ENCODE measurements at places on chromosomes 13 and 19.

DNA sequence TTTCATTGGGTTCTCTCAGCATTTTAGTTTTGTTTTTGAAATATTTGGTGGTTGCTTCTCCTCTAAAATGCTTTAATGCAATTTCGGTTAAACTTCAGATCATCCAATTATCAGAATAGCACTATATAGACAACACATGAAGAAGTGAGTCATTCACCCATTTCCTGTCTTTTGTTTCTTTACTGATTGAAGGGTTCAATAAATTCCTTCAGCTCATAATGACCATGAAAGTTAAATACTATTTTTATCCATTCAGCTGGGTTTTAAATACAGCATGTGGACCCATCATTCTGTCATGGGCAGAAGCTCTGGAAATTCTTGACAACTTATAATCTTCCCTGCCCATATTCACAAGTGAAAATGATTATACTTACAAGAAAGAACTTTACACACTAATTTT, 187.2 kb downstream of the ITGBL1 start:
- no peak for DNase-seq

DNA sequence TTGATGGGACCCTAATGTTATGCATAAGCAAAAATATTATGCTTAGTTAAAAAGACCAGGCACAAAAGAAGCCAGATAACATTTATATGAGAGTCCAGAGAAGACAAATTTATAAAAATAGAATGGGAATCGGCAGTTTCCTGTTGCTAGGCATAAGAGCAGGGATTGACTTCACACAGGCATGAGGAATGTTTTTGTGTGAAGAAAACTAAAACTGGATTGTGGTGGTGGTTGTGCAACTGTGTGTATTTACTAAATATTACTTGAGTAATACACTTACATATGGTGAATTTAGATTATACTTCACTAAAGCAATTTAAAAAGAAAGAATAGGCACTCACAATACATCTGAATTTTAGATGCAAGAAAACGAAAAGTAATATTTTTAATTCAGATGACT, 108.3 kb downstream of the SLITRK1 start:
- DNase-seq, result no peak

- DNase-seq, result no peak
These were observed 55.8 kb upstream of the KLF2 start for GRCh38 chr19:16268676-16269319.

- no peak for DNase-seq
These were observed 2.2 kb downstream of the KCNC3 start for GRCh38 chr19:50327013-50327412.

- peak; percentile 74 for DNase-seq
These were observed 46.7 kb downstream of the NOTCH3 start for GRCh38 chr19:15154002-15154612.

GRCh38 chr19:55373993-55374757, 2.5 kb upstream of the TMEM190 start:
- no peak for DNase-seq

- DNase-seq, result no peak
These were observed 36.9 kb downstream of the NAXD start for GRCh38 chr13:110652231-110652730.

DNA sequence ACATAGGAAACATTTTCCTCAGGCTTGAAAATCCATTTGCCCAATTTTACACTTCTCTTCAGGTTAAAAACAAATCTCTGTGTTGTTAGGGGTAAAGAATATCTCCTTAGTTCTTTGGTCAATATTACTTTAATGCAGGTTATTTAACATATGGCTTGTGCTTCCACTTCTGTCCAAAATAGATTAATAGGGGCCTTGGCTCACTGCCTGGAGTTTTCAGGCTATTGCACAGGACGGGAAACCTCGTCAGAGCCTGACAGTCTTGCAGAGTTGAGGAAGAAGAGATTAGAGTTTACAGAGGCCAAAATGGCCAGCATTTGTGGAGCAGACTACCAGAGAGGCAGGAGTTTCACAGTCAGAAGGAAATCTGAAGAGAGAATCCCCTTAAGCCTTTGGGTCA, 863.9 kb upstream of the GPC6 start:
- DNase-seq, result no peak

DNA sequence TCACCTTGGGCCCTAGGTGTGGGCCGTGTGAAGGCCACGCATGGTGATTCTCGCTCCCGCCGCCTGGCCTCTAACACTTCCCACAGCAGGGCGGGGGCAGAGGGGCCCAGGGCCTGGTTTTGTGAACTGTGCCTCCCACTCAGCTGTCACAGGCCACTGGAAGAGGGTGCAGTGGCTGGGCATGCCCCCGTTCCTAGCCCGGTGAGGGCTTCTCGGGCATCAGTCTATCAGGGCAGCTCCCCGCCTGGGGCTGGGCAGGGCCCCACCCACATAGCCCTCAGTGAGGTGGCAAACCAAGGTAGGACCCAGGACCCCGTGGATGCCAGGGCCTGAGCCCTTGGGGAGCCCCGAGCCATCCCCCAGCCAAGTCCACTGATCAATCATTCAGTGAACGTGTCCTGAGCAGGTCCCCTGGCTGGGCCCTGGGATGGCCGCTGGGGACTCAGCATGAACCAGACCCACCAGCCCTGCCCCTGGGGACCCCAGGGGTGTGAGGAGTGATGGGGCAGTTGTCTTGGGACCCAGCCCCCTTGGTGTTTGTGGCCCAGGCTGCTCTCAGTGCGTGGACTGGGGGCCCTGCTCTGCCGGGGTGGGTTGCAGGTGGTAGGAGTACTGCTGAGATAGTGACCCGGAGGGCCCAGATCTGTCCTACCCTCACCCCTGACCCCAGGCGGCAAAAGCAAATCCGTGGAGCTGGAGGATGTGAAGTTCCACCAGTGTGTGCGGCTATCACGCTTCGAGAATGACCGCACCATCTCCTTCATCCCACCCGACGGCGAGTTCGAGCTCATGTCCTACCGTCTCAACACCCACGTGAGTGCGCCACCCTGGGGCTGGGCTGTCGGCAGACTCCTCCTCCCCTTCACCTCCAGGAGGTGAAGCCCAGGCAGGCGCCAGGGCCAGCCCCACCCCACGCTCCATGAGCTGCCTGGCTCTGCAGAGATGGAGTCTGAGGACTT, 29.4 kb downstream of the AP1M1 start:
- DNase-seq, result no peak

GRCh38 chr13:82717249-82717648, 1165.0 kb downstream of the SLITRK1 start:
- DNase-seq, result no peak

DNA sequence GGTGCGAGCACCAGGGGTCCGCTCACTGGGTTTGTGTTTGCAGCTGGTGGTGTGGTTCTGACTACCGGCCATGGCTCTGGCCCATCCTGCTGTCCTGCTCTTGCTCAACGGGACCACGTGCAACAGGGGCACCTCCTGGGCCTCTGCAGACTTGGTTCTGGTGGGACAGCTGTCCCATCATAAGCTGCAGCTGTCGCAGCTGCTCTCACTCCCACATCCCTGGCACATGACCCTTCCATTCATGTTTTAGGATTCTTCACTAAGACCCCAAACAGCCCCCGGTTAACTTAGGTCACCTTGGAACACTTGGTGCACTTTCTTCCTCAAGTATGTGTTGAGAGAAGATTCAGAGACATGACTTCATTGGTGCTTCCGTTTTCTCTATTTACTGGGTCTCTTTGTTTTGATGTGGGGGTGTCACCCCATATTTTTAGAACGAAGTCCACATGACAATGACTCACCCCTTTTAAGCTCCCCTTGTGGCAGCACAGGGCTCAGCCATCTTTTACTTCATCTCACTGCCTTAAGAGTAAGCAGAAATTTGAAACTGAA, 68.4 kb upstream of the ARHGEF7 start:
- DNase-seq, result no peak

- DNase-seq, result peak; percentile 34
These were observed 2.7 kb upstream of the ZIC2 start for GRCh38 chr13:99978799-99979452.

DNA sequence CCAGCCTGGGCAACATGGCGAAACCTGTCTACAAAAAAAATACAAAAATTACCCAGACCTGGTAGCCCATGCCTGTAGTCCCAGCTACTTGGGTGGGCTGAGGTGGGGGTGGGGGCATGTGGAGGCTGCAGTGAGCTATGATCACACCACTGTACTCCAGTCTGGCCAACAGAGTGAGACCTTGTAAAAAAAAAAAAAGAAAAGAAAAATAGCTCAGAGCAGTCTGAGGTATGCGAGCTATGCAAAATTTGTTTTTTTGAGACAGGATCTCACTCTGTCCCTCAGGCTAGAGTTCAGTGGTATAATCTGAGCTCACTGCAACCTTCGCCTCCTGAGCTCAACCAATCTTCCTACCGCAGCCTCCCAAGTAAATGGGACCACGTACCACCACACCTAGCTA, 7.1 kb upstream of the TOMM40 start:
- no peak for DNase-seq

DNA sequence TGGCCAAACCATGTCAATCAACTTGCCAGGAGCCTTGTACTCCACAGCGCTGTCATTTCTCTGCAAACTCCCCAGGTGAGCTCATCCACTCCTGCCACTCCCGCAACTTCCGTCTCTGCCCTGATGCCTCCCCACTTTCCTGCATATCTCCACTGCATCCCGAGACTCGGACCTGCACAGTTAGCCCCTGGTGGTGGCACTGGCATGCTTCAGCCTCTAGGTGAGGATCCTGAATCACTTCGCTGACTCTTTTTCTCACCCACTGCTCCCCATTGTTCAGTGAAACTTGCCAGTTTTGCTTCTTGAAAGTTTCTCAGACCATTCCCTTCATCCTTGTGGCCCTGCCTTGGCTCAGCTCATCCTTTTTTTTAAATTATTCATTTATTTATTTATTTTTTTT, 3.4 kb upstream of the CTU1 start:
- no peak for DNase-seq

DNA sequence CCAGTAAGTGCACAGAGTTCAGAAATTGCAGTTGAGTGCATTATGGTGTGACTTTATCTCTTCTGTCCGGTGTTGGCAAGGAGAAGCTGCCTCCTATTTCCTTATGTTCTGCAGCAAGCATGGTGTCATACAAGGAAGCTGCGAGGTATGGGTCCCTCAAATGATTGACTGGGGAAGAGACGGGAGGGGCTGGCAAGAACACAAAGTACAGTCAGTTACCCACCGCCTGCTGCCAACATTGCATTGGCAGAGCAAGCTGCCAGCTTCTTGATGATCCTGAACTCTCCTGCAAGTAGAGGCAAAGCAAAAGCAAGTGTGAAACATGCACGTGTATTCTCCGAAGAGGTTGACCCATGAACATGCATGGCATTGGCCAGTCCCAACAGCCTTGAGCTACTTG, 1013.6 kb downstream of the UQCRFS1 start:
- no peak for DNase-seq

- DNase-seq, result no peak
These were observed 236.7 kb upstream of the CSNK1A1L start for GRCh38 chr13:37342205-37342604.

GRCh38 chr19:34314437-34315313, 50.3 kb upstream of the GPI start:
- DNase-seq, result no peak

- peak; percentile 35 for DNase-seq
These were observed 59.1 kb upstream of the TNFRSF19 start for GRCh38 chr13:23510979-23511735.

DNA sequence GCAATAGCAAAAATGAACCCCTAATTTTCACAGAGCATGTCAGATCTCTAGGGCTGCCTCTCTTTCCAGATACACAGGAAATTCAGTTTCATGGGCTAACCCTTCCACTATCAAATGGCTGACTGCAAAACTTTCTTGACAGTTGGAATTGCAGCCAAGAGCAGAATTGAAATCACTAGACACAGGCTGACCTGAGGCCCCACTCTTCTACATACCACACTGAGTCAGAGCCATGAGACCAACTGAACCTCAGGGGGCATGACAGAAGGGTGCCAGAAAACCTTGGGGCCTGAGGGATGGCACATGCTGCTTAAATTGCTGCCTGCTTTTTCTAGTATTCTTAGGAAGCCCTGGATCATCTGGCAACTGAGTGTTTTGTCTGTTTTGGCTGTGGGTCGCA, 1.7 kb upstream of the DLEU7 start:
- no peak for DNase-seq

- no peak for DNase-seq
These were observed 9.5 kb upstream of the SHKBP1 start for GRCh38 chr19:40567040-40567749.

DNA sequence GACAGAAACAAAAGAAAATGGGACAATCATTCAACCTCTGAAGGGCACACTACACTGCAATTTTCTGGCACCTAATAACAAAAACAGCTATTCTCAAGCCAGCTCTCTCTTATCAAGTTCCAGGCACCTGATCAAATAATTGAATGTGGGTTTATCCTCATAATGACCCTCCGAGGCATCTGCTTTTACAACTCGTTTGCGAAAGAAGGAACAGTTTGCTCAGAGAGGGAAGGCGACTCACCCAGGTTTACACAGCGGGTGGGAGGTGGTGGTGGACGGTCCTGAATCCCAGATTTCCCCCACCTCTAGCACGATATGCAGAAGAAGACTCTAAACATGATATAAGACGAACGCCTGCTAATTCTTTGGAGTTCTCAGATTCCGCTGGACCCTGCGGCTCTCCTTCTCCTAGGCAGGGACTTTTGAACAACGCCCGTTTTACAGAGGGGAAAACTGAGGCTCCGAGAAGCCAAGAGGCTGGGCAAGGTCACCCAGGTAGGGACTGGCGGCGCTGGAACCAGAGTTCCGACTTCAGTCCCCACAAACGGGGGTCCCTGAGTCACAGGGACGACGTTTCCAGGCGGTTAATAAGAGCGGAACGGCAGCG, 641 bp downstream of the SGTA start:
- DNase-seq, result peak; percentile 12

DNA sequence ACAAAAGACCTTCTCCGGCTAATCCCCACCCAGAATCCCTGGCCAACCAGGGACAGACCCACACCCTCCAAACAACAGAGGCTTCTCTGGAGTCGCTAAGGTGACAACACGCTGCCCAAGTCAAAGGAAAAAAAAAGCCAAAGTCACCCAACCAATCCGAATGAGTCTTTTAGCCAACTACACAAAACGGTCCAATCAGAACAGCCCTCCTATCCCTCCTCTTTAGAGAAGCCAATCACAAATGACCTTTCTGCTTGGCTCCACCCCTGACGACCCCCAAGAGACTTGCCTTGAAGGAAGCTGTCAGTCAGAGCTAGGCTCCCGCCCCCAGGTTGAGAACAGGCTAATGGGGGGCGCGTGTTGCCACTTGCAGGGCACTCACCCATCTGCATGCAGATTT, 6.6 kb upstream of the FBXW9 start:
- peak; percentile 67 for DNase-seq

GRCh38 chr13:111411151-111411858, 90.9 kb downstream of the TEX29 start:
- DNase-seq, result no peak

DNA sequence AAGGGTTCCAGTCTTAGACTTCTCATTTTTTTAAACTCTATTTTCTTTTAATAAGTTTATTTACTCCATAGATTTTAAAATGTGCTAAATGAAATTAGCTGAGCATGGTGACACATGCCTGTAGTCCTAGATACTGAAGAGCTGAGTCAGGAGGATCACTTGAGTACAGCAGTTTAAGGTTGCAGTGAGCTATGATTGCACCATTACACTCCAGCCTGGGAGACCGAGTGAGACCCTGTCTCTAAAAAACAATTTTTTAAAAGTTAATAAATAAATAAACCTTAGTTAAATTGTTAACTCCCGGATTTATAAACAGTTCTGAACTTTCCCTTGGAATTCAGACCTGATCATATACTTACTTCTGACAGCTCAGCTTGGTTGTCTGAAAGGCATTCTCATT, 32.5 kb downstream of the PCDH20 start:
- DNase-seq, result no peak

Data from KBM-7 (cell line).